ENCODE measurements at places on chromosomes 6 and 20.
A peak's percentile ranks its signal among the peaks of the same experiment; 100 is the strongest.

DNA sequence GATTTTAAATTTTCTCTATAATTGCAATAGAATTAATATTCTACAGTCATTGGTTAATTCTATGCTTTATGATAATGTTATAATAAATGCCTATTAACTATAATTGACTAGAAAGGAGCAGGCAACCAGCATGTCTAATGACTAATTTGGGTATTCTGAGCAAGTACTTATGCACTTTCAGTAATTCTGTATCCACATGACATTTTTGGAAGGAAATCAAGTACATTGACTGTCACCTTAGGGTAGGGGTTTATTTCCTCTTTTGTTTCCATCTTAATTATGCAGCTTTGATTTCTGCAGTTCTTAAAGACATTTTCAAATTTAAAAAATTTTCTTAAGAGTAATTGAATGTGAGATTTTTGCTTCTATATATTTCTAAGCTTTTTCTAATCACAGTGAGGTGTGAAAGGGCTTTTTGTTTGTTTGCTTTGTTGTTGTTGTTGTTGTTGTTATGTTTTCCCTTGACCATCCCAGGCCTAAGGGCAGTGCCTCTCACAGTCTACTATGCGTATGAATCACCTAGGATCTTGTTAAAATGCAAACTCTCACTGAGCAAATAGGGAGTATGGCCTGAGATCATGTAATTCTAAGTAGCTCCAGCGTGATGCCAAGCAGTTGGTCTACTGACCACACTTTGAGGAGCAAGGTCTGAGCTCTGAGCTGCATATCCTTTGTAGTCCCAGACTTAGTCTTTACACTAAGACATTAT is 467.1 kb upstream of the RNF217 start:
- peak; percentile 20 for DNase-seq

DNA sequence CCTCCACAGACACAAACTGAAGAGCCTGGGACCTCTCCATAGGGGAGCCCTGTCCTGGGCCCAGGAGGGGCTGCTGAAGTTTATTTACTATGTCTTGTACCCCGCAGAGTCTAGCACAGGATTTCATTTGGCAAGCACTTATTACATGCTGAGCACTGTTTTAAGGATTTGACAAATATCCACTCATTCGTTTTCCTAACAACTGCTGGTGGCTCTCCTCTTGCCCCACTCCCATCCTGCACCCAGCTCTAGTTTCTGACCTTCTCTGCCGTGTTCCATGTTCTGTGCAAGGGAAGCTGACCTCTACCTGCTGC is 127.0 kb upstream of the MAFB start:
- no peak for DNase-seq

DNA sequence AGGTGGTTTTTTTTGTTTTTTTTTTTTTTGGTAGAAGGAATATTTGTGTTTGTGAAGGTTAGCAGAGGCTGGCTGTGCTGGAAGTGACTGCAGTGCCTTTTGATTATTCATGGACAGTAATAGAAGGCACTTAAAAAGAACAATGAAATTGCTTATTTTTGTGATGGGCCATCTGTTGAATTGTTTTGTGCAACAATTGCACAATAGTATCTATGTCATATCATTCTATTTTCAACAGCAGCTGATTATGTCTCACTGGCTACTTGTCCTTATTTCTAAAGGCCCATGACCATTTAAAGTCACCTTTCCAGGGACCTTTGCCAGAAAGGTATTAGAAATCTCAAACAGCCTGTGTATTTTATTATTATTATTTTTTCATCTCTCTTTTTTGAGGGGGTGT is 70.6 kb downstream of the AFG1L start:
- DNase-seq = no peak

GRCh38 chr20:53930651-53931504 is 139.5 kb downstream of the BCAS1 start:
- DNase-seq = no peak

DNA sequence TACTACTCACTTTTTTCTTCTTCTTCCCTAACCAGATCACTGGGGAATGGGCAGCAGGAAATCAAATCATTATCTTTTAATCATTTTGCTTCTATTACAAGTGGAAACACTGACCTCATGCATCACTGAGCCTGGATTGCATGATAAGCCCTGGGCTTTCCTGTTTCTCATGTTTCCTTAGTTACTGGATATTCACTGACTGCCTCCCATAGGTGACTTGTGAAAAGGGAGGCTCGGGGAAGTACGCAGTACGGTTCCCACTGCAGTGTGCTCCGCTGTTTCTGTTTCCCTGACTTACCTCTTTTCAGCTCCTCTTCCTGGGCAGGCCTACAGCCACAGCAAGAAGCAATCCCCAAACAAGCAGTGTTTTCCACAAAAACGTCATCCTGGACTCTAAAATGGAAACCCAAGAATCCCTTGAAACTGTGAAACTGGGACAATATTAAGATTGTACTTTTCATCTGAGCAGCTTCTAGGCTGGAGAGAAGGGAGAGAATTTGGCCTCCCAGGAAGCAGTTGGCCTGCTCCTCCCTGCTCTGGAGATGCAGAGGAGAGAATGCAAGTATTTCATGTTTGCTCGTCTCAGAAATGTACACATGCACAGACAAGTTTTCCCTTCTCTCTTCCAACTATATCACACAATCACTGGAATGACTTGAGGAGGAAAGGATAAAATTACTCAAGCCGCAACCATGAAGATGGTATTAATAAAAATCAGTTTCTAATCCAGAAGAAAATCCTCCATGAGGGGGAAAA is 13.1 kb downstream of the BTNL2 start:
- DNase-seq = no peak

DNA sequence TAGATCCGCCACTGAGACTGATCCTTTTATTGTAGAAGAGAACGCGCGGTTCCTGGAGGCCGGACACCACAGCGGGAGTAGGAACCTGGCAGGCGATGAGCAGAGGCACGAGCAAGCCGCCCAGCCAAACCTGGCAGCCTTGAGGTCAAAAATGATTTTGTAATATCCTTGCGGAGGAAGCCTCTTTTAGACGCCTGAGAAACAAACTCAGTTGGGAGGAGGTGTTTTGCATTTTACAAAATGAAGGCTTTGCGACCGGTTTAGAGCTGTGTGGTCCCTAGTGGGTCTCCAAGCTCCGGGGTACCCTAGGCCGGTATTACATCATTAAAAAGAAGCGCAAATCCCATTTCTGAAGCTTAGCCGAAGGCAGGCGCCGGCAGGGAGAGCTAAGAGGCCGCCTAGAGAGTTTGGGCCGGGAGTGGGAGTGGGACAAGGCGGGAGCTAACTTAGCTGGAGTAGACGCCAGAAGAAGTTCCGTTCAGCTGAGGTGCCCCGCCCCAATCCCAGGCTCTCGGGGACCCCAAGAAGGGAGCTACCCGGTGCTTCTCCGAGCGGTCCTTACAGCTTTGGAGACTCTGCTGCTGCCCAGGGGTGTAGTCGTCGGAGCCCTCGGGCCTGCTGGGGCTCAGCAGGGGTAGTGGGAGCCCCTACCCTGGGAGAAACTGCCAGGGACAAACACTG is 1.9 kb upstream of the TBX18 start:
- DNase-seq = no peak

GRCh38 chr6:151010071-151010470 is 144.6 kb downstream of the MTHFD1L start:
- no peak for DNase-seq

- no peak for DNase-seq
Measured at GRCh38 chr20:58040447-58041290, 187.8 kb downstream of the ANKRD60 start.

- DNase-seq = no peak
Measured at GRCh38 chr20:53883098-53883911, 187.1 kb downstream of the BCAS1 start.

DNA sequence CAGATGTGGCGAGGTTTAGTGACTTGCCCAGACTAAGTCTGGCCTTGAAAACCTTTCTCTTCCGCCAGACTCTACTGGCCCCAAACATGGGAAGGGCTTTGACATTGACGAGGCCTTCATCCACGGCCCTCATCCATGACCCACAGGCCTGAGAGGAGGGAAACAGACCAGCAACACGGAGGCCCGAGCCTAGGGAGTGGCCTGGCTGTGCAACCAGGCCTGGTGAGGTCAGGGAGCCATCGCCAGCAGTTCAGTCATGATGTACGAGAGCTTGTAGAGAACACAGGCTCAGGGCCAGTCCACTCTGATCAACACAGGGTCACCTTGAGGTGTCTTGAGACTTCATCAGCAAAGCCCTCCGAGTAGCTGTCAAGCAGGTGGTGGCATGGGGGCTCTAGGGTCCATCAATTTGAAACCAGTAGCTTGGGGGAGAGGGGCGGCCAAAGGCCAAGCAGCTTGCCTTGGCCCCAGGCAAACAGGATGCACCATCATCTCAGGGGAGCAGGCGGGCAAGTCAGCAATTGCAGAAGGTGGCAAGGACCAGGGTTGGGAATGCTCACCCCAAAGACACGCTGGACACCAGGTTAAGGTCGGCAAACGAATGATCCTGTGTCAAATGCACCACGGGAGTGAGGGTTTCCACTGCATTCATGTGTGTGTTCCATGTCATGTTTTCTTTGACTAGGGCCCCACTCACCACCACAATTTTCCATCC is 36.1 kb downstream of the GFOD1 start:
- DNase-seq = no peak

- no peak for DNase-seq
Measured at GRCh38 chr20:34085544-34086040, 26.5 kb downstream of the EIF2S2 start.

- no peak for DNase-seq
Measured at GRCh38 chr6:158789115-158789917, 29.9 kb downstream of the EZR start.

DNA sequence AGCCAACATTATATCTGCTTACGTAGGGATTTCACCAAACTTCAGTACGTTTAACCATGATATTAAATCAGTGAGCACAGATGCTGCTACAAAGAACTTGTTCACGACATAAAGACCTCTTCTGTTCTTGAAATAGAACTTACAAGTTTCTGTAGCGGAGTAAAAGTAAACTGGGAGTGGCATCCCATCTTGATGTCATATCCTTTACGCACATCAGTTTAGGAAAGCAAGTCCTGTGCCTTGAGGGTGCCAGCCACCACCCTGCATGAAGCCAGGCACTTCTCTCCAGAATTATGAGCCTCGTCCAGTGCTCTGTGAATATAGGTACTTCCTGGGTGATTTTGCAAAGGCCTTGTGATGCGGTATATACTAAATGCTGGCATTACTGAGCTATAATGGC is 122.6 kb downstream of the BTBD3 start:
- no peak for DNase-seq

DNA sequence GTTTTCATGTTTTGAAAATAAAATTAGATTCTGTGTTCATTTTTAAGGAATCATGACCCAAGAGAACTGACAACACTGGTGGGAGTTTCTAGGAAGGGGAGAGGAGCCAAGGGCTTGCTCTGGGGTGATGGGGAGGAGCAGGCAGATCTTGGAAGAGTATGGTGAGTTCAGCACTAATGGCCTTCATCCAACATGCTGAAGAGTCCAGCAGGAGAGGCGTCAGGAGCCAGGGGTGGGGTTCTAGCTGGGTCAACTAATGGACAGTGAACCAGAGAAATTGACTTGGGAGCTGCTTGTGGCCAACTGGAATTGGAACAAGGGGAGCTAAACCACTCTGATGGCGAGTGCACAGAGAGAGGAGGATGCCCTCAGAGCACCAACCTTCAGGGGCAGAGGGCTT is 107.1 kb downstream of the MRPL14 start:
- no peak for DNase-seq

DNA sequence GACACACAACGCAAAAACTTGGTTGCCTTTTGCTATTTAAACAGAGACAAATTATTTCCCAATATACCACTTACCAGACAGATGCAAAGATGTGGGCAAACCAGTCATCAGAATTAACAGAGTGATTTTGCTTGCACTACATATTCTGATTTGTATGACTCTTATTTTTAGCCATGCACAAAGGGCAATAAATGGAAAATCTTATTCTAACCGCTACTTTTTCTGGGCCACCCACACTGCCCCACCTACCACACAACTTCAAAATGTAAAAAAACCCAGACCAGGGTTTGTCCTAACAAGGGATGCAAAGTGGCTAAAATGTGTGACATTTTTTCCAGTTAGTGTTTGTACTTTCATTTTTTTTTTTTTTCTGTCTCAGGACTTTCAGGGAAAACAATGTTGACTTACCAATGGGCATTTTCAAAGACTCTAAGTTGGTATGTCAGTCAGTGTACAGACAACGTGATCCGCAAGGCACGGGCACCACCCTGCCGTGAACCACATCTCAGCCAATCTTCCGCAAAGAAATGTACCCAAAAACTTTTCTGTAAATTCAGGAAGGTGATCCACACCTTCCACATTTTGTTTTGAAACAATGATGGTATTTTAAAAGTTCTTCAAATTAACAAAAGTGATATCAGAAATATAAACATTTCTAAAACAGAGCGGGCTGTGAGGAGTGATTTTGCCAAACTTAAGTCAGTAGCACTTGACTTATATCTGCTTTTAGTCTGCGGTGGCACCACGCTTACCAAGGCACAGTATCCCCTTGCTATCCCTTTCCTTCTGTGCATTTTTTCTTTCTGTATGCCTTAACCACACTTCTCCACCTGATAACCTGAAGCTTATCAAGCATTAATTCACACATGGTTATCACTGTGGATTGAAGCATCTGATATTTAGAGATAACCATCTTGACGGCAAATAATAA is 185.6 kb downstream of the GJA10 start:
- DNase-seq = no peak

DNA sequence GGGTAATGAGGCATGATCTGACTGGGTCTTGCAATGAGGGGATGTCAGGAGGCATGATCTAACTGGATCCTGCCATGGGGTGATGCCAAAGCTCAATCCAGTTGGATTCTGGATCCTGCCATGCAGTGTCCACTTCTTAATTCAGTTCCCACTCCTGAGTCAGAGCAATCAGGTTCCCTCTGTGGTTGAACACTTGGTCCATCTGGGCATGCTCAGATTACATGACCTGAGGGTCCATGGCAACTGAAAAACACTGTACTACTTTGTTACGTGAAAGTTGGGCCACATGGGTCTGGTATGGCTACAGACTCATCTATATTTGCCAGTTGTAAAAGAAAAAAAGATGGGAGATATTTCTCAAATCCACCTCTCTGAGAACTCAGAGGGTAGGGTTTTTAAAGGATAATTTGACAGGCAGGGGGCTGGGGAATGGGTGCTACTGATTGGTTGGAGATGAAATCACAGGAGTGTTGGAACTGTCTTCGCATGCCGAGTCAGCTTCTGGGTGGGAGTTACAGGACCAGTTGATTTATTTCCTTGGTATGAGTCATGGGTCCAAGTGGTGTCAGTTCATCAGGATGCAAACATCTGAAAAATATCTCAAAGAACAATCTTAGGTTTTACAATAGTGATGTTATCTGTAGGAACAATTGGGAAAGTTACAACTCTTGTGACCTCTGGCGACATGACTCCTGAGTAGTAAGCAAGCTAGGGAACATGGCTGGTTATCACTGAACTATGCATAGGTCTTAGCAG is 21.6 kb downstream of the C6orf163 start:
- no peak for DNase-seq

- DNase-seq = no peak
Measured at GRCh38 chr6:14787677-14788076, 458.2 kb upstream of the JARID2 start.

DNA sequence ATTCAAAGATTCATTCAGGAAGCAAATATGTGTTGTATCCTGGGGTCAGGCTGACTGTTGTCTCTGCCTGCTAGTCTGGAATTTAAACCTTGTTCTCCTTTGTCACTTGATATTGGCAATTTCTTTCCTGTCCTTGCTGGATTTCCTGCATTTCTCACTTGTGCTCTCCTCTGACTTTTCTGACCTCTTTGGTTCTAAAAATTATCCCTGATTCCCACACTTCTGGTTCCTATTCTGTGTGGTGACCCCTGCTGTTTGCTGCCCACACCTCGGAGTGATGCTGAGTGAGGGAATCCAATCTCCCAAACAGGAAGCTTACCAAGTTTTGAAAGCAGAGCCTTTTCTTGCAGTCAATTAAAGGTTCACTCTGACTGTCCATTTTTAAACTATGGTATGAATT is 345.3 kb downstream of the CDKAL1 start:
- DNase-seq = no peak

All from NCI-H1105 (cell line).